ENCODE measurements at places on chromosomes 1 and 21. TPM values are rescaled to one million over a fixed set of nuclear protein-coding genes. Genes with fewer than 3 reads are reported as not detected.

Gene WNT4
- not detected for total RNA-seq

Gene TMEM200B
- total RNA-seq = 13.7 TPM

Gene KIAA0040
- 1.3 TPM for total RNA-seq

Gene C1orf210
- not detected for total RNA-seq

Gene THEM5
- not detected for total RNA-seq

Gene PTGS2
- total RNA-seq = 33.7 TPM

Gene NBPF11
- total RNA-seq = 7.1 TPM

Gene SPAG17
- 5.0 TPM for total RNA-seq

Gene EPHX1
- total RNA-seq = 122 TPM

Gene GPX7
- total RNA-seq = 56.1 TPM

Gene CHI3L2
- 128 TPM for total RNA-seq

Gene F5
- 0.11 TPM for total RNA-seq

Gene LRRC71
- not detected for total RNA-seq

Gene SHCBP1L
- 0.11 TPM for total RNA-seq

Gene EXOSC10
- total RNA-seq = 58.9 TPM

Gene HES3
- not detected for total RNA-seq

Gene SPRR4
- not detected for total RNA-seq

Gene LIN28A
- total RNA-seq = not detected

Gene NBPF10
- 4.3 TPM for total RNA-seq

Gene CDC14A
- 9.5 TPM for total RNA-seq

Gene ARHGAP30
- total RNA-seq = not detected

Measured in articular chondrocyte of knee joint (primary cell).